Ovary (tissue), 10 donors: ENCODE measurements at places on chromosomes 2 and 18.

DNA sequence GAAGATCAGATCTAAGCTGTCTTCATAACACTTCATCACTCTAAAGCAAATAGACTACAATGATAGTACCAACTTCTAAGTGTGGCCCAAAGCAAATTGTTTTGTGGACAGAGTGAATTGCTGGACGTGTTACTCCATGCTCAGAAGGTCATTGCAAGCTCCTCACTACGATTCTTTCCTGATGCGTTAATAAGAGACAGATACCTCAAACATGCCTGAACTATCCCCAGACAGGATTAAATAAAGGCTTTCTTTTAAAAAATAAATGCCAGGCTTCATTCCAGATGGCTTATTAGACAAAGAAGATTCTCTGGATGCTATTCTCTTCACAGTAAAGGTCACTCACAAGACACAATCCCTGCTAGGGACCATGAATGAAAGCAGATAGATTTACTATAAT lies 621.2 kb downstream of the DCDC2C start:
- DNase-seq = no peak

DNA sequence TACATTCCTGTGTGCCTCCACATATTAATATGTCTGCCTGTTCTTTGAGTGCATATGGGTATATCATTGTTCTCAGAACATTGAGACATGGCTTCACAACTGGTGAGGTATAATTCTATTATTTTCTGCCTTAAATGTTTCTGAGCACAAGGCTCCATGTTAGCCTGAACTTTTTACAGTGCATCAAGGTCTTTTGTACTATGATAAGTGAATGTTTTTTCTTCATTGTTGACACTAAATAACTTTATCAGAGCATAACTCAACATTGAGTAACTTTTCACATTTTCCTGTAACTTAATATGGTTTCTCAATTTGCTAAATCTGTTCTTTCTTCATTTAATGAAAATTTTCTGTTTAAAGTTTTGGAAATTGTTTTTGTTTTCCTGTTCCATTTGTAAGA lies 262.9 kb downstream of the HNMT start:
- DNase-seq = no peak

GRCh38 chr18:41860987-41861386 lies 94.0 kb upstream of the PIK3C3 start:
- DNase-seq = no peak

- no peak for DNase-seq
Observed at GRCh38 chr18:35073186-35074105, 32.2 kb downstream of the MAPRE2 start.

DNA sequence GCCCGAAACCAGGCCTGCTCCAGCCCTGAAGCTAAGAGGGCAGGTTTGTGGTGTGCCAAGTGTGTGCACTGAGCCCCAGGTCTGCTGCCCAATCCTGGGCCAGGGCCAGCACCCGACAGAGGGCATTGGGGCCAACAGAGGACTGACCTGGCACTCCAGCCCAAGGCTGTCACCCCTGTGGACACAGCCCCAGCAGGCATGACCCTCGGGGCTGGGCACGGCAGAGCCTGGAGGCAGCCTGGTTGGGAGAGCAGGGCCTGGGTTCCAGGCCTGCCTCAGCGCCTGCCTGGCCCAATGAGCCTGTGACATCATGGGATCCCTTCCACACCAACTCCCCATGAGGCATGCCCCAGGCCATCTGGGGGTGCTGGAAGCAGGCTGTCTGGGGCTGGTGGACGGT lies 10.8 kb upstream of the SNED1 start:
- peak; percentile 17 for DNase-seq

DNA sequence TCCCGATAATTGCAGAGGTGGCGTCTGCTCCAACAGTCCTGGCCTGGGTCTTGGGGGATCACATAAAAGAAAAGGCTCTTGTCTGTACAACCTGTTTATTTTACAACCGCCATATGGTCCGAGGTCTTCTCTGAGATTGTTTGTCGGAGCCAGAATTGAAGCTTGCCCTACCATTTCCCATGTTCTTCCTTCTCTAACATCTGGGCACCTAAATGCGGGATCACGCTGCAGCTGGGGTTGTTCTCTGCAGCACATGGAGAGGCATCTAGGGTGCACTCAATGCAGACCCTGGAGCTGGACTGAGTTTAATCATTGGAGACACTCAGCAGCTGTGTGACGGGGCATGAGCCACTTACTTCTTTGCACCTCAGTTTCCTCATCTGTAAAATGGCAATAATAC lies 107.7 kb downstream of the ACKR3 start:
- no peak for DNase-seq

- DNase-seq = peak; percentile 59
Observed at GRCh38 chr18:44848644-44849335, 168.1 kb downstream of the SETBP1 start.

- peak; percentile 82 for DNase-seq
Observed at GRCh38 chr18:2846636-2847316, at the start of gene EMILIN2. TSS of gene EMILIN2 (plus strand) at chr18:2847006. CDS start at chr18:2847189, 183 bp downstream.

- DNase-seq = no peak
Observed at GRCh38 chr2:28377984-28378678, 14.5 kb upstream of the FOSL2 start.

GRCh38 chr18:50418650-50419049 lies 43.8 kb downstream of the SKA1 start:
- no peak for DNase-seq

DNA sequence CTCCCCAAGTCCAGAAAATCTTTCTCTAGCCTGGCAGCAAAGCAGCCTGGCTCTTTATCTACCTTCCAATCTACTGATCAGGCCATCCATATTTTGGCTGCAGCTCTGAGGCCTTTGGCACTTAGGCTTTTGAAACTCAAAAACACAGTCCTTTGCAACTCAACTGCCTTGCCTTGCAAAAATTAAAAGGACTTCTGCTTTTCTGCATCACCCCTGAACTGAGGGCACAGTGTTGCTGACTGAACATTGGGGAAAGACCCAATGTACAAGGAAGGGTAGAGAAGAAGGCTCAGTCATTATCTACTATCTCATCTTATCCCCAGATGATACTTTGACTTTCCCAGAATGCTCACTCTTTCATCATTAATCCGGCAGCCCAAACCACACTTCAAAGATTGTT lies 625.5 kb downstream of the ARHGAP15 start:
- no peak for DNase-seq

- no peak for DNase-seq
Observed at GRCh38 chr18:79765491-79766245, 32.1 kb upstream of the KCNG2 start.

- no peak for DNase-seq
Observed at GRCh38 chr2:110818767-110819481, 86.6 kb downstream of the ACOXL start.
